ENCODE measurements at places on chromosomes 3 and 15.
A peak's percentile ranks its signal among the peaks of the same experiment; 100 is the strongest.

GRCh38 chr3:2958551-2958950 lies 151.6 kb downstream of the IL5RA start:
- DNase-seq: no peak

- DNase-seq: no peak
These were observed 835 bp downstream of the MEIS2 start for GRCh38 chr15:37099319-37100108.

- DNase-seq: no peak
These were observed 59.9 kb downstream of the AP4E1 start for GRCh38 chr15:50968353-50968752.

- no peak for DNase-seq
These were observed 253.7 kb downstream of the GAP43 start for GRCh38 chr3:115876876-115877614.

DNA sequence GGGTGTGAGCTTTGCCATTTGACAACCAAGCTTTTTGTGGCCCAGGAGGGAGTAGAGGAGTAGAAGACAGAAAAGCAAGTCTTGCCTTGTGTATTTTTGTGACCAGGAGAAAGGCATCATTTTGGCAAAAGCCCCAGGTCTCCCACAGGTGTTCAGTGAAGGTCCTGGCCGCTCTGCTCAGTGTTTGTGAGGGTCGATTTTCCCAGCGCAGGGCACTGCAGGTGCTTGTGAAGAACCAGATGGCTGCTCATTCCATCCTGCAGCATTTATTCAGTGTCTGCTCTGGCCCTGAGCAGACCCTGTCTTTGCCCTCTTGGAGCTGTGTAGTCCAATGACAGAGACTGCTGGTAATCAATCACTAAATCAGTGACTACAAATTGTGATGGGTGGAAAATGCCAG lies 19.5 kb downstream of the TRAK1 start:
- DNase-seq: no peak

DNA sequence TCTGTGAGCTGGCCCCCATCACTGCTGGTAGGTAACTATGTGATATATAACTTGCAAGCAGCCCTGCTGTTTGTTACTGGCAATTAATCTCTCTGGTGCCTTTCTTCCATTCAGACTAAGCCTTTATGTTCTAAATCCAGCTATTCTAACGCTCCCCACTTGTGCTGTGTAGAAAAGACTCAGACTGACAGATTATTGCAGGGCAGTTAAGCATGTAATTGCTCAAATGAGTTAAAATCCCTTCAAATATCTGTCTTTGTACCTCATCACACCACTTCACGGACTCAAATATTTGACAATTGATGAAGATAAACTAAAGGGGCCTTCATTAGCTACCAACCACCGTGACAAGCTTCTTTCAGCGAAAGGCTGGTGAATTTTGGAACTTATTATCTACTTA lies 416.2 kb downstream of the NR2F2 start:
- DNase-seq: no peak

- no peak for DNase-seq
These were observed 528.7 kb downstream of the SOX2 start for GRCh38 chr3:182240474-182240873.

- DNase-seq: no peak
These were observed 190.3 kb upstream of the PFN2 start for GRCh38 chr3:150161011-150161410.

GRCh38 chr3:38368238-38368637 lies 21.7 kb downstream of the XYLB start:
- DNase-seq: no peak

- no peak for DNase-seq
These were observed 22.5 kb downstream of the KIF7 start for GRCh38 chr15:89632563-89633430.

DNA sequence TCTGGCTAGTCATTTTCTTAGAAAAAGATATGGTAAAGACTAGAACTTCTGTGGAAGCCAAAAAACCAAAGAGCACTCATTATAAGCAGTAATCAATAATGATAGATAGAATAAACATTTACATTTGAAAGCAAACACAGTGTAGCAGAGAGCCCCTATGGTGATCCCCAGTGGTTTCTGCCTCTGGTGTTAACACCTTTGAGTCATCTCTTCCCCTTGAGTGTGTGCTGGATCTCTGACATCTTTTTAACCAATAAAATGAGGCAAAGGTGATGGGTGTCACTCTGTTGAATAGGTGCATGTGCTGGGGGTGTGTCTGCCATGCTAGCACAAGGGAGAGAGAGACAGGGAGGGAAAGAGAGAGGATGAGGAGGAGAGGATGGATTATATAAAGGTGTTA lies 121.6 kb downstream of the TFG start:
- no peak for DNase-seq

GRCh38 chr3:166071831-166072230 lies 234.6 kb upstream of the BCHE start:
- DNase-seq: no peak

DNA sequence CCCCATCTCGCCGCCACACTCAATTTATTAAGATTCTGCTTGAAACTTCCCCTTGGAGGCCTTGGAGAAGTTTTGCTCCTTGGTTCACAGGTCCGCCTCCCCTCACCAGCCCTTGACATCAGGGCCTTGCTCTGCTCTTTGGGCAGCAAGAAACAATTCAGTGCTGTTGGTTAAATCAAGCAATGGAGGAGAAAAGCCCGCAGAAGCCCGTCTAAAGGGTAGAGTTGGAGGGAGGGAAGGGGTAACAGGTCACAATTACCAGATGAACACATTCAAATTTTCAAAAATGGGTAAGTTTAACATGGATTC lies 429 bp downstream of the PARP9 start:
- no peak for DNase-seq

GRCh38 chr3:117129516-117129915 lies 419.9 kb downstream of the TUSC7 start:
- DNase-seq: no peak

DNA sequence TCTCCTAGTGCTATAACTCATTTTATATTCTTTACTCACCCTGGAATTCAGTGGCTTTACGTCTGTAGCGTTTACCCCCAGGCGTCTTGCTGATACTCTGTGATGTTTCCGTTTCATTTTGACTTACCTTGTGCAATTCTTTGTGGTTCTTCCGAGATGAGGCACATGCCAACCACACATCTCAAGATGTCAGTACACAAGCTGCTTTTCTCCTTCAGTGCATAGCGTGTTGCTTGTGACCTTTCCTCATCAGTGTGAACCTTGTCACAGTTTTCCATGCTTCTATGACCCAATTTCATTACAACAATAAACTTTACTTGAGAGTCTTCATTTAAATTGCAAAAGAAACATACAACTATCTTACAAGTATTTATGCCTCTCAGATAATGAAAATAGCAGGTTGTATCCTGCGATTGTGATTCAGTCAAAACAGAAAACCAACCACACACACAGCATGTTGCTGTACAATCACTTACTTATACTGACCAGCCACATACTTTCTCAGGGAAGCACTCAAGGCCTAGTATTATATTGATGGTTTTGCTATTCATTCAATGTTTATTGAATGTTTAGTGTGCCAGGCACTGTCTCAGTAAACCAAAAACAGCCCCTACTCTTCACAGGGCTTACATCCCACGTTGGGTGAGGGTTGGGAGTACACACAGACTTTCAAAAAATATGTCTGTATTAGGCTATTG lies 4.6 kb upstream of the TBL1XR1 start:
- DNase-seq: no peak

DNA sequence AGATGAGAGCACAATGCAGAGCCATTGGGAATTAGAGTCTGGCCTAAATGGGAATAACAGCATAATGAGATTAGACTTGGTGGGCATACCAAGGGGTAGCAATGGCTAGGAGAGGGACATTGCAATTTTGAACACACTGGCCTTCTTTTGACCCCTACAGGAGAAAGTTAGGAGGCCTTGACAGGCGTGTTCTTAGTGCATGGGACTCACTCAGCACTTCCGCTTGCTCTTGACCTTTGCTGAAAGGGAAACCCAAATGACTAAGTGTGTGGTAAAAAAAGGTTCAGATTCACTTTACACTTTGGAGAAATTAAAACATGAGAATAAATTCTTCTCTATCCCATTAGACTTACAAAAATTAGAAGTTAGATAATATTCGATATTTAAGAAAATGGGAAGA lies 317.4 kb downstream of the DIPK2A start:
- no peak for DNase-seq

DNA sequence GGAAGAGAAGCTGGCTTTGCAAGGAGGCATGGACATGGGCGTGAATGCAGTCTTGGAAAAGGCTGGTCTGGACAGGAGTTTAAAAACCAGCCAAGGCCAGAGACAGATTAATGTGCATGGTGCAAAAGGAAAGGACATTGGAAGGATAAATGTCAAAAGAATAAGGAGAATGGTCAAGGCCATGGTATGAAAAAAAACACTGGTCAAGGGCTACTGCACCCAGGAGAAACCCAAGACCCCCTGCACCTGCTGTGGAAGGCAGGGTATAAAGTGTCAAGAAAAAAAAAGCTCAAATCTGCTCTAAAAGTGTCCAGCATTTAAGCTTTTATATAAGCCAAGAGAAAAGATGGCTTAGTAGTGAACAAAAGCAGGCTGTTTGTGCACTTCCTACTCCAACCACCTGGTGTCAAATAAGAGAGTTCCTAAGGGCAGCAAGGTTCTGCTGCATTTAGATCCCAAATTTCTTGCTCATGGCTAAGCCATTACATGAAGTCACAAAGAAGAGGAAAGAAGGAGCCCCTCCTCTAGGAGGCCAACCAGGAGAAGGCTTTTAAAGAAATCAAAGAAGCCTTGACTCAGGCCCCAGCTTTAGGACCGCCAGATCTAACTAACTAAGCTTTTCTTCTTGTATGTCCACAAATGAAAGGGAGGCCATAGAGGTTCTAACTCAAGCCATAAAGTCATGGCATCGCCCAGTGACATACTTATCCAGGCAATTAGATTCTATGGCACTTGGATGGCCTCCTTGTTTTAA lies 16.9 kb downstream of the CCR4 start:
- no peak for DNase-seq

- DNase-seq: no peak
These were observed 1088.7 kb downstream of the NSUN3 start for GRCh38 chr3:95151590-95151989.

GRCh38 chr15:60326824-60327654 lies 70.7 kb downstream of the ANXA2 start:
- no peak for DNase-seq

DNA sequence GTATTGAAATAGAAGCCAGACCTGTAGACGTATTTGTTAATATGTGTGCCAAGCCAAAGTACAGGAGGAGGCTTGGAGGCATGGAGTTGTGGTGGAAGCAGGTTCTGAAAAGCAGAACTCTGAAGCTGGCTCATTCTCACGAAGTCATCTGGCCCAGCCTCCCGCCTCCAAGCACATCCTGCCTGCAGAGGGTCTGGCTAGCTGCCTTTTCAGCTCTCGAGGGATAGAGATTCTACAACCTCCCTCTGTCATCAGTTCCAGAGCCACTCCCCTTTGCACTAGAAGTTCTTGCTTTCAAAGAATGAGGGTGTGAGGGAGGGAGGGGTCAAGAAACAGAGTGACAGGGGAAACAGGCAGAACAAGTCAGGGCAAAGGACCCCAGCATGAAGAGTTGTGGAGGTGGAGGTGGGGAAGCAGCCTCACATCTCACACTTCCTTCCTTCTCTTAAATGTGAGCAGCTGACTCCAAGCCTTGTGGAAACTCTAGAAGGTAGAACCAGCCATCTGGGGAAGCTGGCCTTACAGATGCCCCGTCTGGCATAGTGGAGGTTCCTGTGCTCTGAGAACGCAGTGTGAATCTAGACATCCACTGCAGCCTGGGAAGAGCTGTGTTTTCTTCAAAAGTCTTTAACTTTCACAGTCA lies 95.3 kb downstream of the SLC49A4 start:
- no peak for DNase-seq

GRCh38 chr3:194093842-194094241 lies 42.1 kb upstream of the HES1 start:
- DNase-seq: no peak

GRCh38 chr15:65209701-65210643 lies 1.3 kb downstream of the CILP start:
- DNase-seq: no peak

DNA sequence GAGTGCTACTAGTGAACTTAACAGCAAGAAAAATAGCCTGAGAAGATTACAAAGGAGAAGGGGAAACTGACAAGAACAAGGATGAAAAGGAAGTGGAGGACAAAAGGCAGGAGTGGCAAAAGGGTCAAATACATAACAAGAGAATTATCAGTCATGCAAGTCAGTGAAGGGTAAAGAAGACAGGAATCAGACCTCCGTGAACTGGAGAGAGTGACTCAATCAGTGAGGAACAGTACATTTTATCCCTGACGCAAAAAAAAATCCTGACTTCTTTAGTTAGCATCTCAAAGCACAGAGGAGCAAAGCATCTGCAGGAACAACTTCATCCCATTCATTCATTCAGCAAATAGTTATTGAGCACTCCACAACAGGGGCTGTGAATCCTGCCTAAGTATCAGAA lies 97.8 kb downstream of the SST start:
- DNase-seq: no peak

- peak; percentile 86 for DNase-seq
These were observed at the start of gene UACA for GRCh38 chr15:70763120-70763949. Gene UACA (minus strand): TSS chr15:70763558. CDS start chr15:70763407, 151 bp downstream.

DNA sequence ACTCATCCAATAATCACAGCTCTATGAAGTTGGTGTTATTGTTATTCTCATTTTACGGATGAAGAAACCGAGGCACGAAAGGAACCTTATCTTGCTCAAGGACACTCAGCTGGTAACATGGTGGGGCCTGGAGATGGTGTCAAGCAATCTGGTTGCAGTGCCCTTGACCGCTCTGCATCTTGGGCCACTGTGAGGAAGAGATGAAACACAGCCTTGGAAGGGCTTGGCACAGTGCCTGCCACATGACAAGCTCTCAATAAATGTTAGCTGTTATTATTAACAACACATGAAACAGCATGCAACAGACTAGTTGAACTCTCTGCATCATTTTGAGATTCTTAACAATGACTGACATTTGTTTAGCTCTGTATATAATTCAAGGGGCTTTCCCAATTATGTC lies 10.1 kb upstream of the ITGA11 start:
- DNase-seq: no peak

GRCh38 chr15:39165020-39165706 lies 415.7 kb upstream of the THBS1 start:
- no peak for DNase-seq

DNA sequence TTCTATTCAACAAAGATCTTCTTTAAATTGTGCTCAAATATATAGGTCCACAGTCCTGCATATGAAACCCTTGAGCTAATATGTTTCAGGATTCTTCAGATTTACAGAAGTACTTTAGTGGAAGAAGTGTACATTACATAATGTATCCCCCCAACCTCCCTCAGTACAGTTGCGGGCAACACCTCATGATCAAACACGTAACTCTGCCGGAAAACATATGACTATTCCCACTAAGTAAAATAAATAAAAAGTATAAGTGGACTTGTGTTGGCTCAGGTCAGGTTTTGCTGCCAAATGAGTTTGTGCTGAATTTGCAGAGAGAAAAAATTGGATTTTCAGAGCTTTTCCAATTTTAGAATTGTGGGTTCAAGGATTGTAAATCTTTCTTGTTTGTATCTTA lies 267.6 kb upstream of the MDFIC2 start:
- no peak for DNase-seq
